Stimulated activated CD4-positive, alpha-beta T cell treated with anti-CD3 and anti-CD28 coated beads, Interleukin-1b, Interleukin-23, amount 100 ng/mL, for 1 hour (primary cell): ENCODE measurements at places on chromosomes 16 and 17.

DNA sequence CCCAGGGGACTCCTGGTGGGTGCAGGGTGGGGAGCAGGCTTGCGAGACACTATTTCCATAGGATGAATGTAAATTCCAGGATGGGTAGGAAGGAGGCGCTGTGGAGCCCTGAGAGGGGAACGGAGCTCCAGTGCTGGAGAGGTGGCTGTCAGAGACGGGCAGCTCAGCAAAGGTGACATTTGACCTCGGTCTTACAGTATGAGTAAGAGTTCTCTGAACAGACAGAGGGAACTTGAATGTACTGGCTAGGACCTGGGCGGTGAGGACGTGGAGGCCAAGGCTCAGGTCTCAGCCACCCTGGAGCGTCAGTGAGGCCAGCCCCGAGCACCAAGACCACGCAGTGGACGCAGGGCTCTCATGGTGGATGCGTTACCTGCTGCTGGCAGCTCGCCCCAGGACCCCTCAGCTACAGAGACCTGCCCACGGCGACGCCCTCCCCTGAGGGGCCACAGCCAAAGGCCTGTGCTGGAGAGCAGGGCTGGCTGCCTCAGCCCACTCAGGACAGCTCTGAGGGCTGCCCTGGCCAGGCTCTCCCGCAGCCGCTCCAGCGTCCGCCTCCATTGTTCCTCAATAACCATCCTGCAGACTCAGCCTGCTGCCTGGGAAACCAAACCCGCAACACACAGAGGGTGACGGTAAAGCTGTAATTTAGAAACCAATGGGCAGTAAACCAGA lies 65.9 kb upstream of the TNRC6C start:
- DNase-seq = no peak

DNA sequence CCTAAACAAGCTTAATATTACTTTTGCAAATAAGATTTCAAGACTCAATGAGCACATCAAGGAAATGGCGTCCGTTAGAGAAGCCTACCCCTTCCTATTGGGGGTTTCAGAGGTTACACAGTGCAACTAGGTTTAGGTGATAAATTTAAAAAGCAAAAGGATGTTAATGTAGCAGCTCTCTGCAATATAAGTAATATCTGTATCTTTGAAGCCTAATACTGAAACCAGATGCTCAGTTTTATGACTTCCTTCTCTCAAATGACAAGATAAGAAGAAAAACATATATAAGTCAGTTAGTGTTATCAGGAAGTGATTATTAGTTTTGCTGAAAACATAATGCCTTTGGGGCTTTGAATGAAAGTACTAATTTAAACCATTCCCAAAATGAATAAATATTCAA lies 54.3 kb upstream of the MED13 start:
- DNase-seq = no peak

DNA sequence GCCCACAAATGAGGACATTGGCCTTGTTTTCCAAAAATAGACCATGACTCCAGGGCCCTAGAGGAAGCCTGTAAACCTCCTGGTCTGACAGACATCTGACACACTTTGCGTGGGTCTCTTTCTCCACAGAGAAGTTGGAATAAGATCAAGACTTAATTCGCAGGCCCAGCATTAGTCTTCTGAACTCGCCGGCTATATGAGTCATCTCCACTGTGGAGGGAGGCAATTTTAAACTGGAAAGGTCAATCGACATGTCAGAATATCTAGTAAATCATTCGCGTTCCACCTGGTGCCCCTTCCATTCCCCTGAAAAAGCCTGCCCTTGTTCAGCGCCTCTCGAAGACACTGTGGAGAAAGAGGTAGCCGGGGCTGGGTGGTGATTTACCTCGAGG lies 140.1 kb downstream of the CLEC16A start:
- no peak for DNase-seq

DNA sequence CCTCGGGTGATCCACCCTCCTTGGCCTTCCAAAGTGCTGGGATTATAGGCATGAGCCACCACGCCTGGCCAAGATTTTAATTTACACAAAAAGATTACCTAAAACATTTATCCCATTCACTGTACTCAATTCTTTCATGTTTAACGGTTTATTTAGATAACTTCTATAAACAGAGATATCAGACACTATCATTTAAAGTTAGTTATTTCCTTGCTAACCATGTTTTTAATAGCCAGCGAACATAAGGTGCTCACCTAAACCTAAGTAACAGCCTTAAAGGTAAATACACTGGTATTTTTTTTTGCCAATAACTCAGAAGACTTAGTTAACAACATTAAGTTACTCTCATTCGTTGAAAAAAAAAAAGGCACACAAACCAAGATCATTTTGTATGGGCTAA lies 82.0 kb upstream of the C17orf78 start:
- no peak for DNase-seq

GRCh38 chr17:82031303-82031884 lies at the start of gene RAC3:
TSS of gene RAC3 (plus strand) at chr17:82031678. CDS start at chr17:82031762, 84 bp downstream.
- DNase-seq = no peak

GRCh38 chr17:36149296-36149820 lies 27.1 kb downstream of the TBC1D3B start:
- DNase-seq = no peak

DNA sequence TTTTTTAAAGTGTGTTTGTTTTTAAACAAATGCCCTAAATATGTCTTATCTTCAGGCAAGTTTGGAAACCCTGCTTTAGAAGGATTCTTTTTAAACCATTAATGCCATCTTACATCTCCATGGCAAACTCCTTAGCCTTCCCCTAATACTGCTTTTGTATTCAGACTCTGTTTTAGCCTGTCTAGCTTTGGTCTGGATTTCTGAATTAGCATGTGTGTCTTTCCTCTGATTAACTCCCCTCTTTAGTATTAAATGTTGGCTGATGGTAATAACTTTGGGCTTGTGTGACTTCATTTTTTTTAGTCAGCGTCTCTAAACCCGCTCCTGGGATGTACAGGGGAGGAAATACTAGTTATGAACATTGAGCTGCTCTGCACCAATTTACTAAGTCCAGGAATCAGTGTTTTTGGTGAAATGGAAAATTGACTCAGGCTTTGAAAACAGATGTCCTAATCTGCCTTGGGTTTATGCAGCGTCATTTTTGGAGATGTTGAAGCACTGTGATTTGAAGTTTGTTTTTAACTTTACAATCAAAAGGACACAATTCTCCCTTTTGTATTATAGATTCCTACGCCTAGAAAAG lies 22.2 kb downstream of the WIPF2 start:
- DNase-seq = no peak

DNA sequence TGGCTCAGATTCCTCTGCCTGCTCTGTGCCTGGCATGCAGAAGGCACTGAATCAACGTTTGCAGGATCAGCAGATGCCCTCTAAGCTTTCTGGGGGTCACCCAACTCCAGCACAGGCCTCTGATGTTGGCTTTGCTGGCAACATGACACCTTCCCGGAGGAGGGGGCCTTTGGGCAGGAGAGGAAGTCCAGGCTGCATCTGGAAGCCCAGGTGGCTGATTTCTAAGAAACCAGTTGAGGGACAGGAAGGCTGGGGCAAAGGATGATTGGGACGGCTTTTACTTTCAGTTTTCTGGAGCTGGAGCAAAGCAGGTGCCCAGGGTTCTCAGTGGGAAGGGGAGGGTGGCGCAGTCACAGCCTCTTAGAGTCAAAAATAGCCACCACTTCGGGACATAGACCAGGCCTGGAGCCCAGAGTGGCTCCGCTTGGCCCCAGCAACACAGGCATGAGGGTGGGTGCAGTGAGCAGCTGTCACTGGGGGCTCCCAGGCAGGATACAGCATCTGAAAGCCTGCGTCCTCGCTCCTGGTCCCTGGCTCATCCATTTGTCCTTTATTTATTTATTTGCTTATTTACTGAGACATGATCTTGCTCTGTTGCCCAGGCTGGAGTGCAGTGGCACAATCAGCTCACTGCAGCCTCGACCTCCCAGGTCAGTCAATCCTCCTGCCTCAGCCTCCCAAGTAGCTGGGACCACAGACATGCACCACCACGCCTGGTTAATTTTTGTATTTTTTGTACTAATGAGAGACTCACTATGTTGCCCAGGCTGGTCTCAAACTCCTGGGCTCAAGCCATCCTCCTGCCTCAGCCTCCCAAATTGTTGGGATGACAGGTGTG lies 15.1 kb downstream of the SOCS1 start:
- no peak for DNase-seq

- DNase-seq = no peak
These were observed 79.2 kb upstream of the CIBAR2 start for GRCh38 chr16:85191341-85191965.

DNA sequence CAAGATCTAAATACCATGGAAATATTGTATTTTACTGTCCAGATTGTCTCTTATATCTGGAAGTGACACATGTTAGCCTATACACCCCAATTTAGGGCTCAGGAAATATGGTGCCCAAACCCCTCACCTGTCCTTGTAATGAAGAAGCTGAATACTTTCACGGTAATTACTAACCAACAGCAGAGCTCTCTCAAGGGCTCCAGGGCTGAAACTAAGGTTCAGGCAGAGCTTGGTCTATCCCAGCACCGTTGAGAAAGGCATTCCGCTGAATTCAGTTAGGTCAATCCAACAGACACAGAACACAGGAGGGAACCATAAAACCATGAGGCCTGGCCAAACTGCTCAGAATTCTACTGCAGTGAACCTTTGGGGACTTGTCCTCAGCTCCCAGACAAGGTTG lies 14.9 kb downstream of the MYO18A start:
- no peak for DNase-seq
